ENCODE measurements at places on chromosomes 2 and 18. TPM values are rescaled to one million over a fixed set of nuclear protein-coding genes. Genes with fewer than 3 reads are reported as not detected.

PIEZO2 gene
- total RNA-seq, result 19.6 TPM

DNA sequence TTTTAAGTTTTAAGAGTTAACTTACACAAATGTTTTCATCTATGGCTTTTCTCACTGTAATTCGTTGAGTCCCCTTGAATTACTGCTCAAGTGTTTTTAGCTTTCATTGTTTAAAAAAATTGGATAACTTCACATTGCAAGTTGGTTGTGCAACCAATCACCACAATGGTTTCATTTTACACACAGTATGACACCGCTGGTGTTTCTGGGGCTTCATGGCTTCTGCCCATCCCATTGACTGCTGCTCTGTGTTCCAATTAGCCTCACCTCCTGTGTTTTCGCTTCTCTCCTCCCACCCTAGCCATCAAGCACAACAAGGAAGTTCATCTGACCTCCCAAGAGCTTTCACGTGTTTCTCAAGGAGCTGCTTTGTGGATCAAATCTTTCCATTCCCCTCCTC lies 199.1 kb upstream of the CHAC2 start:
- DNase-seq, result no peak

DNA sequence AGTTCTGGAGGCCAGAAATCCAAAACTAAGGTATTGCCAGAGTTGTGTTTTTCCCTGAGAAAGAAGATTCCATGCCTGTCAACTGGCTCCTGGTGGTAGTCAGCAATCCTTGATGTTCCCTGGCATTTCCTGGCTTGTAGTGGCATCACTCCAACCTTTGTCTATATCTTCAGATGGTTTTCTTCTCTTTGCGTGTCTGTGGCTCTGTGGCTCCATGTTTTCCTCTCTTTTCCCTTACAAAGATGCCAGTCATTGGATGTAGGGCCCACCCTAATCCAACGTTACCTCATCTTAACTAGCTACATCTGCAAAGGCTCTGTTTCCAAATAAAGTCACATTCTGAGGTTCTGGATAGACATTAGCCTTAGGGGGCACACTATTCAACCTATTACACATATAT lies 41.8 kb downstream of the SLC14A1 start:
- no peak for DNase-seq

GRCh38 chr2:35858216-35858615 lies 497.4 kb upstream of the CRIM1 start:
- no peak for DNase-seq

GRCh38 chr2:203993011-203993410 lies 56.4 kb downstream of the ICOS start:
- DNase-seq, result no peak

DNA sequence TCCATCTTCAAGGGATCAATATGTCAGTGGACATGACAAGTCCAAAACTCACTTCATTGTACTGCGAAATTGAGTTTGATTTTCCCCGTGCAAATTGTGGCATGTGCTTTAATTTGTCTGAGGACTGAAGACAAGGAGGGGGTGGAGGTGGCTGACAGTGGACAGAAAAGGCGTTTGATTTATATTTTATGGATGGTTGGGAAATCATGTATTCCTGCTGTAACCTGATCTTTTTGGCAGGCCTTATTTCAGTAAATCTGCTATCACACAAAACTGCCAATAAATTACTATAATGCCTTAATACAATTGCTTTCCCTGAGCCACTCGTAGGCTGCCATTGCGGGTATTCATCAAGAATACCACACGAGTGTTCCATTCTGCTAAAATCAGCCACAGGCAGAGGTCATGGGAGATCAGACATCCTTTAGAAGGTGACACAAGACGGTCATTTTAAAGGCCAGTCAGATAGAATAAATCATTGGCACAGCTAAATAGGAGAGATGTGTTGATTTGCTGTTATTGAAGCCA lies 720.5 kb downstream of the MBD2 start:
- no peak for DNase-seq

DNA sequence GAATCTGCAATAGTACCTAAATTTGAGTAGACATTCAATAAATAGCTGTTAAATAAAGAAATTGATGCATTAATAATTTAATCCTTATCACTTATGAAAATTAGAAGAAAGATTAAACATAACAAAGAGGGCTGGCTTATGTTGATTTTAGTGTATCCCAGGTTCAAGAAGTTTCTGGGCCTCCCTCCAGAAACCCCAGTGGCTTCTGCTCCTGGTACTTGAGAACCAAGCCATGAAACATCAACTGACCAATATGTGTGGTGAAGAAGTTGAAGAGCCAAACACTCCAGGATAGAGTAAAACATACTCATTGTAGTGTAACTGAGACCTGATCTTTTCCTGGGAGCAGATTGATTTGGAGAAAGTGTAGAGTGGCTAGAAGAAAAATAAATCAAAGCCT lies 1465.7 kb upstream of the PIK3C3 start:
- no peak for DNase-seq

Measured in stomach (tissue), 19 donors.